T-helper 1 cell (primary cell): ENCODE measurements at places on chromosomes 6 and 20.

- DNase-seq = no peak
Observed at GRCh38 chr6:30821862-30822784, 62.2 kb upstream of the DDR1 start.

DNA sequence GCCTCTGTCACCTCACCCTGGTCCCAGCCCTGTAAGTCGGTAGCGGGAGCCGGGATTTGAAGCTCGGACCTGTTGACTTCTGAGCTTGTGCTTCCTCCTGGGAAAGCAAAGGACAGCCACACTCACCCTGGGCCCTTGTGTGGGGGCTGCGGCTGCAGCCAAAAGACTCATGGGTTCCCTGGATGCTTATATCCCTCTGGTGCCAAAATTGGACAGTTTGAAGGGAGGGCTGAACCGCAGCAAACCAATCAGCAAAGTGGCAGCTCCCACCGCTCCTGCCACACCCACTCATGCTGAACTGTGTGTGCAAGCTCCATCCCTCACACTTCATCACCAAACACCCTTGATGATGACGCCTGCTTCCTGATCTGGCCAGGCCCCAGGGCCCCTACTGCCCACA lies 3.9 kb upstream of the CCN5 start:
- DNase-seq = no peak

DNA sequence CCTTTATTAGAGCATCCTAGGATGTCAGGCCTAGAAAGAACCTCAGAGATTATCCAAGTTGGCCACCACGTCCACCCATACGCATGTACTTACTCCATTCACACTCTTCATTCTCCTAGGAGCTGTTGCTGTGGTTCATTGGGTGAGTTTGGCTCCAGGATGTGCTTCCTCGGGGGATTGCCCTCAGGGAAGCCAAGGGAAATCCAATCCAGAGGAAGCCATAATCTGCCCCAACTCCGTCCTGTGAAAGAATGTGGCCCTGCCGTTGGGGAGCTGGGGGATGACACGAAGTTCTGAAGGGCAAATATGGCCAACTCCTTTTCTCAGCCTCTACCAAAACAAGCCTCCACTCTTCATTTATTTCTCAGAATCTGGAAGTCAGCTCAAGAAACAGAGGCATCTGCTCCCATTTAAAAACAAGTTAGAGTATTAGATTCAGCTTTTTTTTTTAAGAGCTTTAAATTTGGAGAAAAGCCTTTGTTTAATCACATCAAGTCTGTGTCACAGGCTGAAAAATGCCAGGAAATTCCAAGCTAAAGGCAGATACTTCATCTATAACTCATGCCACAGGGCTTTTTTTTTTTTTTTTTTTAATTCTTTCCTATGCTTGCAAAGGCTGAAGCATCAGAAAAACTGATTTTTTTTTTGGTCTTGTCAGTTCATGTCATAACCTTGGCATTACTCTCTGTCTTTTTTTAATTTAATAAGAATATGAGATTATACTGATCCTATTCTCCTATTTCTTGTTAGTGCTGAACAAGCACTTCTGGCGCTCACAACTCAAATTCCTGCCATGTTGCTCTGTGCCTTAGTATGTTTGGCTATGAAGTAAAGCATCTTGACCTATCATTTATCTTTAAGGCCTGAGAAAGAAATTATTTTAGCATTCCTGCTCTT lies 480.9 kb upstream of the MARCKS start:
- DNase-seq = no peak

DNA sequence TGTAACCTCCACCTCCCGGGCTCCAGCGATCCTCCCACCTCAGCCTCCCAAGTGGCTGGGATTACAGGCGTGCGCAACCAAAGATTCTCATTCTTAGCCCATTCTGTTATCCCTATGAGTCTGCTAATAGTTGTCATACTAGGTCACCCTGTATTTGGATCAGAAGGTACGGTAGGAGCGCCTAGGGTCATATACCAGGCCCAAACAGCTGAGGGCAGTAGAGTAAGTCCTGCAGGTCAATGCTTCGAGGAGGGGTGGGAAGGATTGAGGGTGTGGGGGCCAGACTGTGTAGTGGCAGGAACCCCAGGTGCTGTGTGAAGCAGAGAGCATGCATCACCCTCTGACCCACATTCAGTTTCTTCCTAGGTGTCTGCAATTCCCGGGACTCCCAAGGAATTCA lies 22.7 kb upstream of the POU5F1 start:
- DNase-seq = no peak

DNA sequence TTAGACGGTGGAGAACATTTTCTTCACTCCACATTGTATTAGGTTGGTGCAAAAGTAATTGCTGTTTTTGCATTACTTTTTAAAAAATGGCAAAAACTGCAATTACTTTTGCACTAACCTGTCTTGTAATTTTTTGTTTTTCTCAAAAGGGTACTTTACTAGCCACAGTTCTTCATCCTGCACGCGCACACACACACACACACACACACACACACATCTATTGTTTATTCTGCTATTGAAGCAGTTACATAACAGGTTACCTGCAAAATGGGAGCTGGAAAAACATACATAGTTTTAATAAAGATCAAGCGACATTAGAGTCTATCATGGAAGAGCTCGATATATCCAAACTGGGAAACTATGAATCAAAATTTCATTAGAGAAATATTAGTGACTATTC lies 235.2 kb downstream of the SIM1 start:
- DNase-seq = no peak

- DNase-seq = no peak
Observed at GRCh38 chr6:150528648-150529285, 70.9 kb upstream of the PLEKHG1 start.

DNA sequence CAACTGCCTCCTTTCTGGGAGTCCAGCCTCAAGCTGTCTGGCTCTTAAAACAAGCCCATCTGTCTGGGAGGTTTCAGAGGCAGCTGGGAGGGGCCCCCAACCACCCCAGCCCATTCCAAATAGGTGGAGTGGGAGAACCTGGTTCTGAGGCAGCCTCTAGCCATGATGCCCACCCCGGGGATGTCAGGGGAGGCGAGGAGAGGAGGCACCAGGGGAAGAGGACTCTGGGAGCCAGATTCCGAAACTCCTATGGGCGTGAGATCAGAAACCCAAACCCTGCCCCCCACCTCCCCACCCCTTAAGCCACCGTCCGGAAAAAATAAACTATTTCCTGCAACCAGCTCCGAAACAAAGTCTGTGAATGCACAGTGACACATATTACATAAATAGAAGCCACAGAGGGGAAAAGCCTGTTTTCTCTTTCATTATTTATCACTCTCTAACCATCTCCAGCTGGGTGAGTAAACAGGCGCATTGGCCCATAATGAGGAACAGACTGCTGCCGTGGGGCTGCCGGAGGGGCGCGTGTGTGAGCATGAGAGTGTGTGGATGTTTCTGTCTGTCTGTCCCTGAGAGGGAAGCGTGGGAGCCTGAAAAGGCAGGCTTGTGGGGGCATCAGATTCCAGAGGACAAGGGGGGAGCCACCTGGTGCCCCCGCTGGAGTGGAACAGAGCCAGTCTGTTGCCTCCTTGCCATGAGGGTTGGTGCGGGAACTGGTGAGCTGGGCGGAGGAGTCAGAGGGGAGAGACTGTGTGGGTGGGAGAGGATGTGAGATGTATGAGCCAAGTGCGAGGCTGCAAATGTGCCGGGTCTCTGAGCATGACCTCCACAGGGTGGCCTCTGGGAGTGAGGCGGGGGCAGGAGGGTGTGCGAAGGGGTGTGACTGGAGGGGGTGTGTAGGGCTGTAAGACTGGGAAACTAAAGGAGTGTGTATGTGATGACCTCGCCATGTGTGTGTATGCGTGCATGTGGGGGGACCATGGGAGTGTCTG lies 14.3 kb upstream of the FOXP4 start:
- no peak for DNase-seq

DNA sequence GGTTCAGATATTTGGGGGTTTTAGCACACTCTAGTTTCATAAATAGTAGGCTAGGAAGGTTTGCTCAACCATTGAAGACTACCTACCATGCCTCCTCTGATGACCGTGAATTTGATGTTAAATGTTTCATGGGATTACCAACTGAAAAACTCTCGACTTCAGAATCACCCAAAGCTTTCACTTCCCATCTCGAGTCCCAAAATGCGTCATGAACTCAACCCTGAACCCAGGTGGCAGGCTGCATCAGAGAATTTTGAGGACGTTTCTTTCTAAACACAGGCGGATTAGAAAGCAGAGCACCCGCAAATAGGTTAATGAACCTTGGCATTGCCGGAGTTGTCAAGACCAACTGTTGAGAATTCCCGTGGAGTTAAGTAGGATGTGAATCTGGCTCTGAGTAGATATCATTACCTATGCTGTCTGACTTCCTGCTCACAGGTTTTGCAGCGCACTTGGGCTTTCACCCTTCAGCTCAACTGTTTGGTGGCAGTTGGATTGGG lies 98.4 kb upstream of the ADTRP start:
- DNase-seq = no peak

DNA sequence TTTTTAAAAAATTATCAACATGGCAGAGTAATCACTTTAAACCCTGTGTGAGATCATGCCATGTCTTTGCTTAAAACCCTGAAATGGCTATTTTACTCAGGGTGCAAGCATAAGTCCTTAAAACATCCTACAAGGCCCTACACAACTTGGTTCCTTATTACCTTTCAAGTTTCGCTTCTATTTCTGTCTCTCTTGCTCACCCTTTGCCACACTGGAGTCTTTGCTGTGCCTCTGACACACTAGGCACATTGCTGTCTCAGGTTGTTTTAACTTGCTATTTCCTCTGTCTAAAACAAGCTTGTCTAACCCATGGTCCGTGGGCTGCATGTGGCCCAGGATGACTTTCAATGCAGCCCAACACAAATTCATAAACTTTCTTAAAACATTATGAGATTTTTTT lies 55.6 kb downstream of the KIAA0408 start:
- no peak for DNase-seq

DNA sequence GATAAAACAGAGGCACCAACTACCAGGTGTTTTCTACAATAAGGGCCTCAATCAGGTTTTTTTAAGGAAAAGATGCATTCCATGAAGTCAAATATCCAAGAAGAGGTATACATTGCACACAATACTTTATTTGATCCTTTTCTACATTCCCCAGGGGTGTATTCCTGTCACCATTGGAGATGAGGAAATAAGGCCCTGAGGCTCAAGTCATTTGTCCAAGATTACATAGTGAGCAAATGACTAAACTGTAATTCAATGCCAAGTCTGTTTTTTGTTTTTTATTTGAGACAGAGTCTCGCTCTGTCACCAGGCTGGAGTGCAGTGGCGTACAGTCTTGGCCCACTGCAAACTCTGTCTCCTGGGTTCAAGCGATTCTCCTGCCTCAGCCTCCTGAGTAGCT lies 69.2 kb upstream of the CDYL start:
- DNase-seq = no peak

- no peak for DNase-seq
Observed at GRCh38 chr6:92806254-92806653, 613.1 kb downstream of the EPHA7 start.

- no peak for DNase-seq
Observed at GRCh38 chr20:29410806-29411457, 1846.5 kb upstream of the DEFB115 start.

GRCh38 chr20:62776692-62777527 lies 19.4 kb upstream of the MRGBP start:
- DNase-seq = no peak

- DNase-seq = no peak
Observed at GRCh38 chr6:28922821-28923317, 916 bp downstream of the TRIM27 start.

DNA sequence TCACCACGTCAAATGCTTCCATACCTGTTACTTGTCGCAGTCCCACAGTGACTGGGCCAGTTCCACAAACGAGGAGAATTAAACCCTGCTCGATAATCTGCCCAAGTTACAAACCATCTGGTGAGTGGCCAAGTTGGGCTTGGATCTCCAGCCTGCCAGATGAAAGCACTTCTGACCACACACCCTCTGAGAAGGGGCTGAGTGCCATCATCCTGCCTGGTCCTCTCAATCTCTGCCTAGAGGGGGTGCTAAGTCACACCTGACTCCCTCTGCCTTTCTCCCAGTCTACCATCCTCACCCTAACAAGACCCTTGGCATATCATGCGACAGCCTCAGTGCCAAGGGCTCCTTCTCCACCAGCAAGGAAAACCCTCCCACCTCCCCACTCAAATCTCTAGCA lies 15.8 kb downstream of the RRP36 start:
- no peak for DNase-seq

- DNase-seq = no peak
Observed at GRCh38 chr6:166769648-166770047, 142.6 kb upstream of the RPS6KA2 start.
